NCI-H526 treated with DMSO at 0.1 percent for 48 hours (cell line): ENCODE measurements at places on chromosomes 16 and 17.

DNA sequence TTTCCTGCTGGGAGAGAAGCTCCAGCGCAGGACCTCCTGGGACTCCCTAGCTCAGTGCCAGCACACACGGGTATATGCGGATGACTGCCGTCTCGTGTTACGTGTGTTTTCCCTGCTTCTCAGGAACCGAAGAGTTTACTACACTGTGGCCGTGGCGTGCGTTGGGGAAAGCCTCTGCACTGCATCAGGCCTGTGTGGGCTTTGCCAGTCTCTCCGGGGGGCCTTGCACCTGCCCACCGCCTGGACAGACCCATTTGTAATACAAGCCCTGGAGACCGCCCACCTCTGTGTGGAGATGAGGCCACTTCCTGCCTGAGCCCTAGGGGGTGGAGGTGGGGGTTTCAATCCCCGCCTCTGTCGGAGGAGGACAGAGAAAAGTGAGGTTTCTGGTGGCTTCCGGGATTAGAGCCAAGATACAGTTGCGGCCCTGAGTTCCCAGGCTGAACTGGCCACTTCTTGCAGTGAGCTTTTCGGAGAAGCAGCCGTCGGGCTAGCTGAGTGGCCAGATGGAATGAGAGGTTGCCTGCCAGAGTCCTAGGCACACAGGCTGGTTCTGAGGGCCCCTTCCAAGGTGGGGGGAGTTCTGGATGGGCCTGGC lies 43.4 kb upstream of the GSE1 start:
- no peak for DNase-seq

- DNase-seq, result no peak
Measured at GRCh38 chr17:75587675-75588595, at the start of gene MYO15B. MYO15B (plus strand) TSS chr17:75587800; CDS start chr17:75588058, 258 bp downstream.

DNA sequence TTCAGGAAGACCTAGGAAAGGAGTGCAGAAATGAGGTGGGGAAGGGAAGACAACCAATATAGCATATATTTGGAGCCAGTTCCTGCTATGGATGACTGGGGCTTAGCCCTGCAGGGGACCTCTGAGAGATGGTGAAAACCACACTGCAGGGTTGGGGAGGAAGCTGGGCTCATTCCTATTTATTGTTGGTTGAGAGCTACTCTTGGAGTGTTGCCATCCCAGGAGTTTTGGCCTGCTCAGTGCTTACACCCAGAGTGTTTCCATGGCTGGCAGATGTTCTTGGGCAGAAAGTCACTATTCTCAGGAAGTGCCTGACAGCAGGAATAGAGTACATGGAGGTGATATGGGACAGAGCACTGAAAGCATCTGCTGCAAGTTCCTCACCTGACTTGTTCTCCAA lies 145.8 kb downstream of the SPACA3 start:
- DNase-seq, result no peak

DNA sequence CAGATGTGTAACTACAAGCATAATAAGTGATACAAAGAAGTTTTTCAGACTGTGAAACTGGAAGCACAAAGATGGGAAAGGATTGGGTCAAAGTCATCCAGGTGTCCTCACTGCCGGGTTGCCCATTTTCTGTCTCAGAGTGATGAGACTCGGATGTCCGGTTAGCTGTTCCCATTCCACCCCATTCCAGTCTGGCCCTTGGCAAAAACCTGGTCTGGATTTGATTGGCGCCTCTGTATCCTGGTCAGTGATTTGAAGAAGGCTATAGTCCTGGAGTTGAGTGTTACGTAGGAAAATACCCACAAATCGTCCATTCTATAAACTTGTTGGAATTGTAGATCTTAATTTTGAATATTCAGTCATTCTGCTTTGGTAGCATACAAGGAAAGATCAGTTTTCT lies 19.9 kb upstream of the PHKG2 start:
- DNase-seq, result no peak

- no peak for DNase-seq
Measured at GRCh38 chr16:49327466-49327865, 45.8 kb upstream of the CBLN1 start.

DNA sequence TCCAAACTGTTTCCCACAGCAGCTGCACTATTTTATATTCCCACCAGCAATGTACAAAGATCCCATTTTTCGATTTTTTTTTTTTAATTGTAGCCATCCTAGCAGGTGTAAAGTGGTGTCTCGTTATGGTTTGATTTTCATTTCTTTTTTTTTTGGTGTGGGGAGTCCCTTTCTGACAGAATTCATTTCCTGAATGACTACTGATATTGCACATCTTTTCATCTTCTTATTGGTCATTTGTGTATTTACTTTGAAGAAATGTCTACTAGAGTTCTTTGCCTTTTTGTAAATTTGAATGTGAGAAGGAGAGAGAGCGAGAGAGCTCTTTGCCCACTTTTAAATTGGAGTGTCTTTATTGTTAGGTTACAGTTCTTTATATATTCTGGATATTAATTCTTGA lies 14.0 kb downstream of the CYB5B start:
- DNase-seq, result no peak

DNA sequence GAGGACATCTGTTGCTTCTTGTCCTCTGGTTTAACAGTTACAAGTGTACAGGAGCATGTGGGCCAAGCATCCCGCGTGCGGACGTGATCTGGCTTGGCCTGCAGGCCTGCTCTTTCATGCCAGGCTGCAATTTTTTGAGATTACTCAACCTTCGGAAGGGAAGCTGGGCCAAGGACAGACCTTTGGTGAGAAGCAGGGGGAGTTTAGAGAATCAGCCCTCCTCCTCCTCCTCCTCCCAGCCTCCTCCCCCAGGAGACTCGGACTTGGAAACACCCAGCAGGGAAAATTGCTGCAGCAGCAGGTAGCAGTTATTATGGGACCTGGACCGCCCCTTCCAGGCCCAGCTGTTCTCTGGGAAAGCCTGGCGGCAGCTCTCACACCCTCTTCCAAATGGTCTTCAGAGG lies 5.1 kb upstream of the KLHL36 start:
- no peak for DNase-seq

GRCh38 chr17:17305281-17305801 lies 2.2 kb downstream of the NT5M start:
- peak; percentile 23 for DNase-seq

DNA sequence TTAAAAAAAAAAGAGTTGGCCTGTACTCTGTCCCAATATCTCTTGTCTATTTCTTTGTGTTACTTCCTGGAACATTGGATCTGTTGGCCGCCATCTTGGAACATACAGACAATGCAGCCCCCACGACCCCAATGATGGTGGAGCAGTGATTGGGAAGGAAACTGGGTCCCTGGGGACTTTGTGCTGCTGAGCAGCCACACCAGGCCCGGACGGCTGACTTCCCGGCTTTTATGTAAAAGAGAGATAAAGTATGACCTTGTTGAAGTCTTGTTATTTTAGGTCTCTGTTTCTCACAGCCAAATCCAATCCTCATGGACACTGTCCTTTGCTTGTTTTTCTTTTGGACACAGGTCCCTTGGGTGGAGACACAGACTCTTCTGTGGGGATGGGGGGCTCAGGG lies 204.5 kb downstream of the SALL1 start:
- no peak for DNase-seq

DNA sequence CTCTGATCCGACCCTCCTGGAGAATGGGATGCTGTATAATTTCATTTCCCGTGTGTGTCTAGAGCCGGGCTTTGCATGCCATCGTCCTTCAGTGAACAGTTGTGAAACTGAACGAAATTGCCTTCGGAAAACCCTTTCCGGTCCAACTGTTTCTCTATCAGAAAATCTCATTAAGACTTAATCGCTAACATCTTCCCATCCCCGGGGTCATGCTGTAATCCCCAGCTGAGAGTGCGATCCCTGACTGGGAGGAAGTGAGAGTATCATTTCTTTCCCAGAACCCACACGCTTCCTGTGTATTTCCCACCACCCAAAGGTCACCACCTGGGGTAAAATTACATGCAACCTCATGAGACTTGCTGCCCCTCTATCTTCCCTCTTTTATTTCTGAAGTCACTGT lies 75.6 kb upstream of the RBFOX1 start:
- no peak for DNase-seq

- DNase-seq, result no peak
Measured at GRCh38 chr17:34669511-34669910, 90.1 kb downstream of the TMEM132E start.

DNA sequence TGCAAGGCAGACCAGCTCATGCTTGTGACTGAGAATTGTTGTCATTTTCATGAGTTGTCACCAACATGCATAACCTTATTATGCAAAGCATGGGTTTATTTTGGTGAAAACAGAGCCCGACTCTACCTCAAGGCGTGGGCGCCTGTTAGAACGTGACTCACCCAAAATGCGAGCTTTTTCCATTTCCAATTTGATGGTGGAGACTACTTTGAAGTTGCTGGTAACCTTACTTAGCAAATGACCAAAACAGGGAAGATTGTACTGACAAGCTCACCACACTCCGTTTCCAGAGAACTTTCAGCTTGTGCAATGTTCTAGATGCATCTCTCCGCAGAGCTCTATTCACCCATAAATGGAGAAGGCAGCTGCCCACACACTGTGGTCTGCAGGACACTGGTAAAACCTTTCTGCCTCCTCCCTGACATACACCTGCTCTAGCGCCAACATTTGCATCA lies 284.5 kb downstream of the MAF start:
- no peak for DNase-seq

- DNase-seq, result no peak
Measured at GRCh38 chr17:39151150-39151942, at the start of gene PLXDC1. PLXDC1 (minus strand) TSS chr17:39151637; CDS start chr17:39151437, 200 bp downstream.

GRCh38 chr17:4505187-4505586 lies 6.5 kb downstream of the SPNS2 start:
- DNase-seq, result no peak

DNA sequence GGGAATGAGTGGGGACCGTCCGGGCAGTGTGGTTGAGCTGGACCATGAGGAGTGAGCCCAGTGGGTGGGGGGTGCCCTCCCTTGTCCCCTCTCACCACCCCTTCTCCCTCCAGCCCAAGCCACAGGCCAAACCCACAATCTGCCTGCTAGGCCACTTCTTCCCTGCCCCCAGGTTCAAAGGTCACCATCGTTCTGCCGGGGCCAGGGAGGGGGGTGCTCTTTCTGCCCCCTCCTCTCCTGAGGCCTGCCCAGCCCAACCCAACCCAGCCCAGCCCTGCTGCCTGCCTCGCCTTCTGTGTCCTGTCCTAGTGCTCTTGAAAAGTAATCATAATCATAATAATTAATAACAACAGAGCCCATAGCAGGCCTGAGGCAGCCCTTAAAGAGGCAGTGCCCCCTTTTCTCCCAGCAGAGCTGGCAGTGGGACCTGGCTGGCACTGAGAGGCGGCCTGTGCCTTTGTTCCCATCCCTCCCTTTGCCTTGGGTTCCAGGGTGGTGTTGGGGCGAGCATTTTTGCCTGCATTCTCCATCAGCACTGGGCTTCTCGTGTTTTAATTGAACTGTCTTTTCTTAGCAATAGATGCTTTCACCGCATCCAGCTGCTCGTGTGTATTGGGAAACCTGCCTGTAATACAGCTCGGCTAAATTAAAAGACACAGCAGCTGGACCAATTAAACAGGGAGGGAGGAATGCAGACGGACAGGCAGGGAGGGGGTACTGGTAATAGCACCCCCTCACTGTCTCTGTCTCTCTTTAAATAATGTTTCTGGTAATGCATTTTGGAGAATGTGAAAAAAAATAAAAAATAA lies 46.8 kb downstream of the SREBF1 start:
- DNase-seq, result no peak

- DNase-seq, result no peak
Measured at GRCh38 chr17:78777881-78778280, 4.2 kb downstream of the CYTH1 start.

- no peak for DNase-seq
Measured at GRCh38 chr17:80499560-80499959, 23.2 kb upstream of the NPTX1 start.

GRCh38 chr16:68768771-68769170 lies 31.7 kb downstream of the CDH1 start:
- DNase-seq, result no peak

- DNase-seq, result no peak
Measured at GRCh38 chr17:61214753-61215152, 184.9 kb upstream of the TBX2 start.

- DNase-seq, result no peak
Measured at GRCh38 chr17:81817758-81818147, 13.8 kb downstream of the GCGR start.

- DNase-seq, result peak; percentile 41
Measured at GRCh38 chr17:81514739-81515529, 2.3 kb upstream of the ACTG1 start.

DNA sequence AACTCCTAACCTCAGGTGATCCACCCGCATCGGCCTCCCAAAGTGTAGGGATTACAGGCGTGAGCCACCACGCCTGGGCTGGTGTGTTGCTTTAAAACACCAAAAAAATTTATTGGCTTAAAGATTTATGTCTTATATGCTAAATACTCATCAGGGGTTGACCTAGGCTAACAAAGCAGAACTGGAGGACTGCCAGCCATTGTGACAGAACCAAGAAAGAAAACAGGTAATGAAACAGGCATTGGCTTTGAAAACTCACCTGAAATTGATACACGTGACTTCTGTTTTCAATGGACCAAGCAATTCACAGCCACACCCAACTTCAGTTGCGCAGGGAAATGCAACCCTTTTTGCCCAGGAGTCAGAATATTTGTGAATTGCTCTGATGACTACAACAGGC lies 4.9 kb upstream of the PHAF1 start:
- DNase-seq, result no peak

- no peak for DNase-seq
Measured at GRCh38 chr17:79650283-79650682, 39.4 kb upstream of the RBFOX3 start.

GRCh38 chr16:12024429-12024828 lies 47.9 kb downstream of the SNX29 start:
- DNase-seq, result no peak

- DNase-seq, result no peak
Measured at GRCh38 chr16:596736-597060, 6.8 kb downstream of the RAB40C start.

GRCh38 chr17:78826836-78827509 lies 13.6 kb downstream of the USP36 start:
- DNase-seq, result no peak

DNA sequence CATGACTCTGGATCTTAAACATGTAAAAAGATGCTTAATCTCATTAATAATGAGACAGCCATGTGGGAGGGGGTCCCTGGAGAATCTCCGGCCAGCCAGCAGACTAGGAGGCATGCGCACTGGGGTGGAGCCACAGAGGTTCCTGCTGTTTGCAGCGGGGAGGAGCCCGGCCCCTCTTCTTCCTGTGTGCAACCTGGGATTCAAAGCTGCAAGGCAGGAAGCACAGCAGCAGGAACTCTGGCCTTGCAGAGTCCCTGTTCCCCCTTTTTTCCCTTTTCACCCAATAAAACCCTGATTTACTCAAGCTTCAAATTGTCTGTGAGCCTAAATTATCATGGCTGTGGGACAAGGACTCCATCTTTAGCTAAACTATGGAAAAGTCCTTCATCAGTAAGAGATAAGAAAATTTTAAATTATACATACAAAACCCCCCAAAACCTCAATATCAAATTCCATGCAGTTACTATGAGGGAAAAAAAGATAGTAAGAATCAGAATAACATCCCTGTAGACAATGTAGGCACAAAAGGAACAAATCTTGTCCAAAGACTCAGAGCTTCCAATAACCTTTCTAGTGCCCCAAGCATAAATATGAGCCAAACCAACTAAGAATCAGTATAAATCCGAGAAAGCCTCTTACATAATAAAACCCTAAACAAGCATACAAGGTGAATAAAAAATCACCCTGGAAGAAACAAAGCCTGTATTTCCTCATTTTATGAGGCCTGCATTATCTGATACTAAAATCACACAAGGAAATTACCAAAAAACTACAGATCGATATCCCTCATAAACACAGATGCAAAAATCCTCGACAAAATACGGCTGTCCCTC lies 12.1 kb downstream of the CFDP1 start:
- peak; percentile 5 for DNase-seq
